Hematopoietic multipotent progenitor cell treated with erythropoietin and hydrocortisone succinate and interleukin-3 and kit ligand, for 15 days (in vitro differentiated cells): ENCODE measurements at places on chromosomes 6 and 20.
A peak's percentile ranks its signal among the peaks of the same experiment; 100 is the strongest.

GRCh38 chr20:8144282-8145245 is 12.5 kb downstream of the PLCB1 start:
- no peak for DNase-seq

DNA sequence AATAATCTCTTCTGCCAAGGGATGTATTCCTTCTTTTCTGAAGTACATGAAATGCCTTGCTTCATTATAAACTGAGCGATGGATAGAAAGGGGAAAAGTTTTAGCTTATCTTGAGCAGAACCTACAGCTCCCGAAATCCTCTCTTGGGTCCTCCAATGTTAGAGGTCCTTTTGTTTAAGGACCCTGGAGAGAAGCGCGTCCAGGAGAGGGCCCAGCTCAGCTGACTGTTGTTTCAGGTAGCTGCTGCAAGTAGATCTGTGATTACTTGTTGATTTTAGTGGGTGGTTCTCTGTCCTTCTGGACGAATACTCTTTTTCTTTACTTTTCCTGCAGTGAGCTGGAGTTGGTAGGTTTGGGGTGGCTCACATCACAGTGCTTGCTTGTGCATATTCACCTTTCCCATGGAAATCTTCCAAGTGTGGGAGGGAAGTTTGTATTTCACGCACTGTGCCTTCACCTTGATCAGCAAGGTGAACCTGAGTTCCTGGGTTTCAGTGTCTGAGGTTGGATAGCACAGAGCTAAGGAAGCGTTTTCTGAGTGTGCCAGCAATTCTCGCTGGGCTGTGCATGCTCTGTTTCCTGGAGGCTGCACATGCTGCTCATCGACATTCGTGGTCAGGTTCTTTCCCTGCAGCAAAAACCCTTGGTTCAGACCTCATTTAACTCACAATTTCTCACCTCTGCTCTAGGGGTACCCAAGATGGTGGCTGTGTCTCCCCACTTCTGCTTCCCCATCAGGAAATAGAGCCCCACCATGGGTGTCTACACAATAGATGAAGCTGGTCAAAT is 176.3 kb downstream of the JARID2 start:
- no peak for DNase-seq

GRCh38 chr20:58718121-58718563 is 25.5 kb downstream of the NPEPL1 start:
- no peak for DNase-seq

- no peak for DNase-seq
Measured at GRCh38 chr20:768426-768978, at the start of gene SLC52A3. SLC52A3 (minus strand) TSS chr20:768500; CDS start chr20:765774, 2,726 bp downstream.

GRCh38 chr6:139439349-139439748 is 64.9 kb upstream of the CITED2 start:
- DNase-seq: no peak

- peak; percentile 94 for DNase-seq
Measured at GRCh38 chr6:27814665-27815424, 97.4 kb downstream of the OR2B2 start.

GRCh38 chr6:17984812-17985670 is 2.4 kb downstream of the KIF13A start:
- no peak for DNase-seq

- no peak for DNase-seq
Measured at GRCh38 chr6:142356201-142356883, 54.5 kb downstream of the ADGRG6 start.

- DNase-seq: no peak
Measured at GRCh38 chr6:41604006-41604405, 34.3 kb upstream of the MDFI start.

- no peak for DNase-seq
Measured at GRCh38 chr20:51826372-51826771, 24.1 kb upstream of the SALL4 start.

- DNase-seq: no peak
Measured at GRCh38 chr6:17057322-17057721, 44.5 kb upstream of the STMND1 start.

GRCh38 chr20:22586645-22587310 is 2.4 kb upstream of the FOXA2 start:
- no peak for DNase-seq

DNA sequence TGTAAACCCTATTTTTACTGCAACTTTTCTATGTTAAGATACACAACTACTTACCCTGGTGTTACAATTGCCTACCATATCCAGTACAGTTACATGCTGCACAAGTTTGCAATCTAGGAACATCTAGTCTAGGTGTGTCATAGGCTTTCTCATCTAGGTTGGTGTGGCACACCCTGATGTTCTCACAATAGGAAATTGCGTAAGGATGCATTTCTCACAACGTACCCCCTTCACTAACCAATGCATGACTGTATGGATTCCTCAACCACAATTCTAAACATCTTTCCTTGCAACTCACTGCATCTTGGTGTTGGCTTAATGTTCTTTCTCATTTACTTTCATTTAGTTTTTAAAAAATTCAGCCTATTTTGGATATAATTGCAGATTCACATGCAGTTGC is 31.6 kb downstream of the GJA10 start:
- no peak for DNase-seq

GRCh38 chr20:59361411-59361810 is 61.0 kb downstream of the EDN3 start:
- no peak for DNase-seq

DNA sequence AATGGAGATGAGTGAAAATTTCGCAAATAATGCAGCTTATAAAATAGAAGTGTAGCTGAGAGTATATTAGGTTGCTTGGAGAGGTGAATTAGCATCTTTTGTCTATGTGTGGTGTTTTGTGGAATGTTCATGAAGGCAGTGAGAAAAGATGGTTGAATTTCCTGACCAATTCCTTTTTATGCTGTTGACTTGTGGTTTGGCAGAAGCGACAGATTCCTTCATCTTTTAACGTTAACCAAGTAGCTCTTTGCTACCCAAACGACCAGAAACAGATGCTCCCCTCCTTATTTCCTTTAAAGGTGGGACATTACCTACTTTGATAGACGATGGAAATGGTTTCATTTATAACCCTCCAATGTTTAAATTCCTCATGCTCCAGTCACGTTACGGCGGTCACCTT is 390.5 kb downstream of the QKI start:
- DNase-seq: no peak
